Mucosa of descending colon (tissue), 3 donors: ENCODE measurements at places on chromosomes 11 and 22.

DNA sequence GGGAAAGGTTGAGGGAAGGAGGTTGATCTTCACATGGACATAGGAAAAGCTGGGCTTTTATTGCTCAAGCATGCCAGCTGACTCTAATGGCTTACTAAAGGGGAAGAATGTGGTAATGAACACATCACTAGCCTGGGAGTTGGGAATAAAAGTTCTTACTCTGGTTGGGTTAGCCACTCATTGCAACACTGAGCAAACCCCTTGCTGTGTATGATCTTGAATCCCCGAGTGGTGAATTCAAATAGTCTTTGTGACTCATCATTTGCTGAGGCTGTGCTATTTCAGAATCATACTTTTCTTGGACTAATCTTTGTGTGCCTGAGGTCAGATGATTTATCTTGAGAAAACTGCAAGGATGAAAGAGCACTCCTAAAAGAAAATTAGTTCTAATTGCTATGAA lies 304.1 kb upstream of the ANO5 start:
- no peak for DNase-seq

DNA sequence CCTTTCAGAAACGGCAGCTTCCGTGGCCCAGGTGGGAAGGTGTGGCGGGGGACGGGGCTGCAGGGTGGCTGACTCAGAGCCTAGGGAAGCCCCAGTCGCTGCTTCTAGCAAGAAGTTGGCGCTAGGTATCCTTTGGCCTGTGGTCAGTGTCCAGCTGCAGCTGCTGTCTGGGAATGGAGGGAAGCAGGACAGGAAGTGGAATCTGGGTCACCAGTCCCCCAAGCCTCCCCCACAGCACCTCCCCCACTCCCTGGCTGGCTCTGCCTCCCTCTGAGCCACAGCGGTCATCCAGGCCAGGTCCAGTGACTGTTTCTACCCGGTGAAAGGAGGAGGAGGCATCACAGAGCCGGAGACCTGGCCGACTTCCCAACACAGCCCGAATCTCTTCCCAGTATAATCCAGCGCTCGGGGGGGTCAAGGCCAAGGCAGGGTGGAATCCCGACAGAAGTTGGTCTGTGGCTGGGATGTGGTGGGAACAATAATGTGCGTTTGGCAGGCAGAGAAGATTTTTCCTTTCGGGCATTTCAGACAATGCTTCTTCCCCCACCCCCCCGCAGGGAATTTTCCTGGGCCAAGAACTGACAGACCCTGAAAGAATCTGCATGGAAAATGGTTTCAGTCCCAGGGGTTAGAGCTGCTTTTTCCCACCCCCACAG lies 45.1 kb downstream of the C11orf96 start:
- peak; percentile 74 for DNase-seq

DNA sequence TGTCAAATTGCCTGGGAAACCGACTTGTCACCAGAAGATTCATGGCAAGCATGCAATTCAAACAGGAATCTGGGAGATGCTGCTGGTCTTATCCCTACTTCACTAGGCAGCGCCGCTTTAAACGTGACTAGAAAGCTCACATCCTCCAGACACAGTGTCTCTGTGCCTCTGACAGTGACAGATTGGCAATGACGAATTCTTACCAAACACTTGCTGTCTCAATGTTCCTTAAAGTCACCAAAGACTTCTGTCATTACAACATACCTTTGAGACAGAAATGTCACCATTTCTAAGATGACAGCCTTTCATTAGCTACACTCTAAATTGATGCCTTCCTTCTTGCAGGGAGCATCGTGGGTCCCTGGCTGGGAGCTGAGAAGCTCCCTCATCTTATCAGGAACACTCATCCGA lies 197.8 kb downstream of the CWF19L2 start:
- DNase-seq = no peak

GRCh38 chr11:57792060-57792541 lies 30.5 kb downstream of the CTNND1 start:
- peak; percentile 79 for DNase-seq

DNA sequence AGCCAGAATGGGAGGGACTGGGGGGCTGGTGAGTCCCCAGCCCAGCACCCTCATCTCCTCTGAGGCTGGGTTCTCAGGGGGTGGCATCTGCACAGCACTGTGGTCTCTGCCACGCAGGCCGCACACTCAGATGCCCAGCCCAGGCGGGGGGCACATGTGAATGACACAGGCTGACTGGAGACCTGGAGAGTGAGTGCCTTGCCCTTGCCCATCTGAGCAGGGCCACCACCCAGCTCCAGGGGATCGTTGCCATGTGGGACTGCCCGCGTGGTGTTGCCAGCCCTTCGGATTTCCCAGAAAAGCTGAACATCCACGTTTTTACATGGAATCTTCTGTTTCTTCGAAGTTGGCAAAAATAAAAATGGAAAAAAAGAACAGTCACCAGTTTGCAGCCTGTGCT lies 18.9 kb downstream of the PRDM11 start:
- DNase-seq = no peak

- DNase-seq = no peak
Measured at GRCh38 chr22:48868554-48868953, 959.1 kb downstream of the BRD1 start.

GRCh38 chr22:29302681-29303465 lies 3.6 kb upstream of the GAS2L1 start:
- no peak for DNase-seq

GRCh38 chr11:107961480-107961879 lies 33.2 kb downstream of the RAB39A start:
- no peak for DNase-seq
